ENCODE measurements at places on chromosomes 16 and 17. TPM values are rescaled to one million over a fixed set of nuclear protein-coding genes. Genes with fewer than 3 reads are reported as not detected.

DNA sequence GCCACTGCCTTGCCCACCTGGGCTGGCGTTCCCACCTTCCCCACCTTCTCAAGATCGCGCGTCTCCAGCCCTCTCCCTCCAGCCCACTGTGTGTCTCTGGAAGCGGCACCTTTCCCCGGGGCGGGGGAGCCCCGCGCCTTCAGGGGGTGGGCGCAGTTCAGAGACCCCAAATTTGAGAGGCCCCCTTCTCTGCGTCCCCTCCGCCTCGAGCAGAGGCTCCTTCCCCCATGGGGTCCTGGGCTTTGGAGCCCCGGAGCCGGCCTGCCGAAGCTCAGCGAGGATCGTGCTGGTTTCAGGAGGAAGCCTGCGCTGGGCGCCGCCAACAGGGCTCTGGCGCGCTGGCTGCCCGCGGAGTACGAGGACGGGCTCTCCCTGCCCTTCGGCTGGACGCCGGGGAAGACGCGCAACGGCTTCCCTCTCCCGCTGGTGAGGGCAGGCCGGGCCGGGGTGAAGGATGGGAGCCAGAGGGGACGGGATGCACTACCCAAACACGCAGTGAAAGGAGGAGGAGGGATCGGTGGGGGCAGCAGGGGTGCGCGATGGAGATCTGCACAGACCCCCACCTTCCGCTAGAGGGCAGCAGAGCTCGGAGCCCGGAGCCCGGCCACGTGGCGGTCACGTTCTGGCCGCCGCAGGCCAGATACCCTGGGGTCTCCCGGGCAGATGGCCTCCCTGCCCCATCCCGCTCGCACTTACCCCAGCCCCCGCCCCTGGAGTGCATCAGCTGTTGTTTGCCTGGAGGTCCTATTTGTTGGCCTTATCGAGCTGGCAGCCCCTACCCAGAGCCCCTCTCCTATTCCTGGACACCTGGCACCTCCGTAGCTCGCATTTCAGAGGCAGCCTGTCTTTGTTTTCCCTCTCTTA is 11.1 kb downstream of the LPO start:
- DNase-seq, result no peak

Gene CFAP97D1
- total RNA-seq, result not detected

DNA sequence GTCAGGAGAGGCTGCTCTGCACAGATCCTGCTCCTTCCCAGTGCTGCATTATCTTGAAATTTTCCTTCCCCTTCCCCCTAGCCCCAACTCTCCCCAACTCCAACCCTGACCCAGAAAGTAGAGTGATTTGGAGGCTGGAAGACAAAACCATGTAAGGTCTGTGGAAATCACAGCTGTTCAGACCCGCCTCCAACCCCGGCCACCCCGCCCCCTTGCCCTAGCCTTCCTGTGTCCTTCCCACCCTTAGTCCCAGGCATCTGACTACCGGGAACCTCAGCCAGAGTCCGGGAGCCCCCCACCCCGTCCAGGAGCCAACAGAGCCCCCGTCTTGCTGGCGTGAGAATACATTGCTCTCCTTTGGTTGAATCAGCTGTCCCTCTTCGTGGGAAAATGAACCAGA is at the start of gene AOC3:
Gene AOC3 (plus strand): TSS at position 246 of the 400 bp plus-strand sequence. CDS start 145 bp downstream, at position 391.
- DNase-seq, result no peak

- DNase-seq, result no peak
Observed at GRCh38 chr16:396605-397004, 394 bp upstream of the NME4 start.

Data from esophagus squamous epithelium (tissue), 5 donors.